Activated CD8-positive, alpha-beta memory T cell treated with anti-CD3 and anti-CD28 coated beads for 1 hour (primary cell): ENCODE measurements at places on chromosomes 1 and 21.
A peak's percentile ranks its signal among the peaks of the same experiment; 100 is the strongest.

DNA sequence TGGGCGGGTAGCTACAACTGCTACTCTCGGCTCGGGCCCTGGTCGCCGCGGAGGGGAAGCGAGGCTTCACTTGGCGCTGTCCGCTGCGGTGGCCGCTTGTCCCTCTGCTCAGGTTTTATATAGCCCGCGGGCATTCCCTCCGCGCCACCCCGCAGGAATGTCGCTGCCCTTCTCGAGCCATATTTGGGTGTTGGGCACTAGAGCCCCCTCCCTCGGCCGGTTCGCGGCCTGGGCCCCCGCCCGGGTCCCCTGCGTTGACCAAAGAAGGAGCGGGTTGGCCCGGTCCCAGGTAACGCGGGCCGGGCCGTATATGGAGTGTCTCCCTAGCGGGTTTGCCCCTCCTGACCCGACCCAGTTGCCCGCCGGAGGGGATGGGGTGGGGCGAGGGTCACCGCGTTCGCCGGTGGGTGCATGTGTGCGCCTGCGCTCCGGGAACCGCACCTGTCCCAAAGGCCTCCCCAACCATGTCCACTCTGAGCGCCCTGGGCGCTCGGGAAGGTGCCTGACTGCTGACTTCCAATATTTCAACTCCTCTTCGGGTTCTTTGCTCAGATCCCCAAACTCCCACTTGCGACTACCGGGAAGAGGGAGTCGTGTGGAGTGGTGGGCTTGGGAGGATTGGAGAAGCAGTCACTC, at the start of gene ACTA1:
Gene ACTA1 (minus strand): TSS at position 90 of the 636 bp plus-strand sequence. CDS start 979 bp downstream, outside the sequence.
- DNase-seq = no peak

DNA sequence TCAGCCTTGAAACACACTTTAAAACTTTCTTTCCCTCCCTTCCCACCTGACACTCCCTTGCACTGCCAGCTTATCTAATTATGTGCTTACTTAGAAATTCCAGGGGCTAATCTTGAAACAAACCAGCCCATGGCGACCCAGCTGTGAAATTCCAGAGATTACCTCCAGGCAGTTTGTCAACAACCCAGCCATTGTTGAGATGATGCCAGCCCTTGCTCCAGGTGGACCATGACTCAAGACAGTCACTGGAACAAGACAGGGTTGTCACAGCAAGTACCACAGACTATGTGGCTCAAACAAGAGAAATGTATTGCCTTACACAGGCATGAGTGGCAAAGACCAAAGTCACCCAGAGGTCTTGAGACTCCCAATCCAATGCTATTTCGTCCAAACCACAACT, 7.9 kb downstream of the FYB2 start:
- no peak for DNase-seq

GRCh38 chr1:223837206-223837605, 8.5 kb downstream of the TP53BP2 start:
- no peak for DNase-seq

GRCh38 chr1:95278173-95279006, 44.4 kb downstream of the RWDD3 start:
- no peak for DNase-seq

DNA sequence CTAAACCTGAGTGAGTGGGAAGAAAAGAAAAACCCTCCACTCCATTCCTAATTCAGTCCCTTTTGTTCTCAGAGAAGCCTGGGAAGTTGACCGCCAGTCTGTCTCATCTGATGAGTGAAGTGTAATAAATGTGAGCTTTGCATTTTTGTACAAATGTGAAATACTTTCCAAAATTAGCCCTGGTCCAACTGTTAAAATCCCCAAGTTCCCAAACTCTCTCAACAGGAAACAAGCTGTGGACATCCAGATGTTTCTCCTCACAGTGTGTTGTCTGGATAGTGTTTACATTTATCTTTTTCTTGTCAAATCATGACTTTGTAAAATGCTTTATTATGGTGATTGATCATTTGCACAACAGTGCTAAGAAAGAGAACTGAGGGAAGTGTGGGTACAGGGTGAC, 145.1 kb downstream of the TM2D1 start:
- DNase-seq = no peak

DNA sequence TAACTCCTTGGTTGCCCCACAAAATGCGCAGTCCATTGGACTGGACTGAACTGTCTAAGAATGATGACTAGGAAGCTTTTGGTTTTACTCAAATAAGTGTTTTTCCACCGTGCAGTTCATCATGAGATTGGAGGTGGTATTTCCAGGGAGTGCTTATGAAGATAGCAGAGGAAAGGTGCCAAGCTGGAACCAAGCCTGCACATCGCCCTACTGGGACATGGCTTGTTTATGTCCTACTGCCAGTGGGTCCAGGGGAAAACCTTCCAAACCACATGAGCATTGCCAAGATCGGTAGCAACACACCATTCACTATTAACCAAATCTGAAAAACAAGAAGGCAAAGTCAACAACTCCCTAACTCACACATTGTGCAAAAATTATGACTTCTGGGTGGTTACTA, 54.7 kb upstream of the DSCAM start:
- no peak for DNase-seq

DNA sequence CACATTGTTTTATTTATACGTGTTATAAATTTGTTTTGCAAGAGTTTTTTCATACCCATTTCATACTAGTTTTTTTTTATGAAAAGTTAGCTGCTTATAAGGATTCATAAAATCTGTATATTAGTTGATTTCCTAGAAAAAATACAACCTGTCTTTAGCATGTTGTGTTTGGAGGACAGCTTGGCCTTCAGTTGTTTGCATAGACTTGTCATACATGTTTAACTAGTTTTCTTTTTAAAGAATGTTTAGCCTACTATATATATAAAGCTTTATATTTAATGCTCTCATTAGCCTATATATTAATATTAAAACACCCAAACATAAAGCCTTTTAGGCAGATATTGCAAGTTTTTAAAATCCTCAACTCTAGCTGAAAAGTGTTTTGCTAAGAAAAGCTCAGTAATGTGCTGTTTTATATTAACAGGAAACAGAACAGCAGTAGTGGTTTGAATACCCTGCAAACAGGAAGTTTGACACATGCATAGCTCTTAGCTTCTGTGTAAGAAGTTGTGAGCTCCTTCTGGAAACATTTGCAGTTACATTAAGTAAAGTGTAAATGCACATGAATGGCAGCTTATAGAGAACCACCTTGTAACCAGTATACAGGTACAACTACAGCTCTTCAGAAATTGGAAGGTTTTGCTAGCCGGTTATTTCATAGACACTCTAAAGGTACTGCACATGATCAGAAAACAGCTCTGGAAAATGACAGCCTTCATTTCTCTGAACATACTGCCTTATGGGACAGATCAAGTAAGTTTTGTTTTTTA, at the start of gene PRKACB:
Gene PRKACB (plus strand): TSS at position 476 of the 770 bp plus-strand sequence. CDS start 91 bp downstream, at position 567.
- DNase-seq = no peak

DNA sequence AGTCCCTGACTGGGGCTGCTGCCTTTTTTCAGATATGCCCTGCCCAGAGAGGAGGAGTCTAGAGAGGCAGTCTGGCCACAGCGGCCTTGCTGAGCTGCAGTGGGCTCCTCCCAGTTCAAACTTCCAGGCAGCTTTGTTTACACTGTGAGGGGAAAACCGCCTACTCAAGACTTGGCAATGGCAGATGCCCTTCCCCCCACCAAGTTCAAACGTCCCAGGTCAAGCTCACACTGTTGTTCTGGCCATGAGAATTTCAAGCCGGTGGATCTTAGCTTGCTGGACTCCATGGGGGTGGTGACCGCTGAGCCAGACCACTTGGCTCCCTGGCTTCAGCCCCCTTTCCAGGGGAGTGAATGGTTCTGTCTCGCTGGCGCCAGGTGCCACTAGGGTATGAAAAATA, 18.3 kb upstream of the C1orf53 start:
- DNase-seq = no peak

GRCh38 chr1:115939455-115939854, 36.9 kb upstream of the SLC22A15 start:
- no peak for DNase-seq

DNA sequence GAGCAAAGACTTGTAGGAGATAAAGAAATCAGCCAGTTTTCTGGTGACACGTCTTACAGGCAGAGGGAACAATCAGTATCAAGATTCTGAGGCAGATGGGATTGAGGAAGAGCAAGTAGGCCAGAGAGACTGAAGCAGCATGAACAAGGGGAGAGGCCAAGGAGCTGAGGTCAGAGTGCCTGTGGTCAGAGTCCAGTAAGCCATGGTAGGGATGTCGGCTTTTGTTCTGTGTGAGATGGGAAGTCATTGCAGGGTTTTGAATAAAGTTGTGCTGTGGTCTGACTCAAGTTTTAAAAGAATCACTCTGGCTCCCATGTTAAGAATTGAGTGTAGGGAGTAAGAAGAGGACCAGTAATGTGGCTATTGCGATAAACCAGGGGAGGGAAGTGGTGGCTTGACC, 85.9 kb upstream of the IVNS1ABP start:
- no peak for DNase-seq

- no peak for DNase-seq
Measured at GRCh38 chr1:200483491-200484143, 73.8 kb upstream of the ZNF281 start.

- no peak for DNase-seq
Measured at GRCh38 chr1:17161137-17161740, 42.0 kb upstream of the PADI2 start.

DNA sequence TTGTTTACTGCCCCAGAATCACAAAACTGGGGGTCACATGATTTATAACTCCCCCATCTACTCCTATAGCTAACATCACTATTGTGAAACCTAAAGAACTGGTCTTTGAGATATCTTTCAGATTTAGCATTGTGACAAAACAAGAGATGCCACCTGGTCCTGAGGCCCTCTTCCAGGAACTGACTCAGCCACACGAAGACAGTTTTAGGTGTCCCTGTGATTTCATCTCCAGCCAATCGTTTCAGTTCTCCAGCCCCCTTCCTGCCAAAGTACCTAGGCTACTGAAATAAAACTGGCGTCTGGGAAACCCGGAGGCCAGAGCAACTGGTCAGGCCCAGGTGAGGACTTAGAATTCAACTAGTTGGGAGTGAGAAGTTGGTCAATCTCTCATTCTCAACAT, 36.6 kb downstream of the TBX19 start:
- no peak for DNase-seq

- DNase-seq = no peak
Measured at GRCh38 chr1:54199151-54199764, 572 bp downstream of the CYB5RL start.

GRCh38 chr1:217876896-217877295, 245.8 kb downstream of the SPATA17 start:
- no peak for DNase-seq

- DNase-seq = no peak
Measured at GRCh38 chr1:14713077-14713476, 114.6 kb downstream of the KAZN start.

GRCh38 chr1:5955479-5955977, 36.7 kb downstream of the NPHP4 start:
- DNase-seq = no peak

- DNase-seq = no peak
Measured at GRCh38 chr1:149848340-149849110, 50.8 kb upstream of the BOLA1 start.

DNA sequence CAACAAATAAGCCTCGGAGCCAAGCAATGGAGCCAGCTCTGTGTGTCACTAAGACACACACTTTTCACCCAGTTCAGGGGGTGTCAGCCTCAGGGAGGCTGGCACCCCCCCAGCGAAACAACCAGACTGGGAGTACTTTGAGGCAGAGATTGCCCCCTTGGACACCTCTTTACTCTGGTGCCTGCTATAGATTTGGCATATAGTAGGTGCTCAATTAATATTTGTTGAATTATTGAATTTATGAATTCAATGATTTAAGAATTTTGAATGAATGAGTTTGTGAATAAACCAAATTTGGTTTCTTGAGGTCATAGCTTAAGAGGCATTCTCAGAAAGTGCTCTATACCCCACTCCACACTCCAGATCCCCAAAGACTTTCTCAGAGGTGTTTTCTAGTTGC, 70.3 kb downstream of the OLIG1 start:
- no peak for DNase-seq

GRCh38 chr1:101595881-101596374, 359.1 kb downstream of the S1PR1 start:
- no peak for DNase-seq

- DNase-seq = no peak
Measured at GRCh38 chr1:93652323-93652949, 29.2 kb downstream of the BCAR3 start.

GRCh38 chr1:112508278-112509004, at the start of gene WNT2B:
Gene WNT2B (plus strand): TSS chr1:112508965. CDS start chr1:112509263, 298 bp downstream.
- DNase-seq = peak; percentile 13

DNA sequence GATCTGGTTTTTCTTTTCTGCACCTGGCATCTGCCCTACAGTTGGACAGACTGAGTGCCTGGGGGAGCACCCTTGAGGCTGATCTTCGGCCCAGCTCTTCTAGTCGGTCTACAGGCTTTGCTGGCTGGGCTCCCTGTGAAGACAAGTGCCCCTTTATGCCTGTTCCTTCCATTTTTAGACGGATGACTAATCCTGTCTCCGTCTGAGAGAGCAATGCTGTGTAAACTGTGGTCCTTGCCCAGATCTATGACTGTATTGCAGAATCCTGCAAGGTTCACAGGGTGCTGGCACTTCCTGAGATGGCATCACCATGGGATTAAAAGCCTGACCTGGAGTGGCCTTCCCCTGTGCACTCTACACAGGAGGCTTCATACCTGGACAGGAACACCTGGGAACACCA, 47.6 kb upstream of the SAMD13 start:
- no peak for DNase-seq

DNA sequence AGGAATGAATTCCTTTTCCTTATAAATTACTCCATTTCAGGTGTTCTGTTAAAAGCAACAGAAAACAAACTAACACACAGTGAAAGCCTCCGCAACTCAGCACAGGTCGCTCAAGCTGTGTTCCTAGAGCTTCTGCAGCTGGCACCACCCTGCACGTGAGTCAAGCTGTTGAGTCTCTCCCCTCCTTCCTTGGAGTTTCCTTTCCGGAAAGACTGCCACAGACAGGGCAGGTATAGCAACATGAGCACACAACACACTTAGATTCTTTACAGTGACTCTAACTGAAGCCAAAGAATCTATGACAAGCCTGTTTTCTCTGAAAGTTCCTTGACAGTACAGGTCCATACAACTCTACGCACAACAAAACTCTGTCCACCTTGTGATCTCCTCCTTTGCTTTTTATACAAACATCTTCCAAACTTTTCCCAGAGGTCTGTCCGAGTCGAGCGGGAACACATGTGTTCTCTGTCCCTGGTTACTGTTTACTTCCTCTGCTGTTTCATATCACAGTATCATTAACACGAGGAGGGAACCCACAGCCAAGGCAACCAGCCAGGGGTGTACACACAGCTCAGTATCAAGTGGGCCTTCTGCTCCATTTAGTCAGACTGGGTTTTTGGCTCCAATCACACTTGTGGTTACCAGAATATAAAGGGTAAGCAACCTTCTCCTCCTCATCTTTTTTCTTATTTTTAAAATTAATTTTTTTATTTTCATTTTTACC, 38.7 kb upstream of the DESI2 start:
- DNase-seq = no peak

GRCh38 chr1:54410359-54410758, 4.2 kb upstream of the SSBP3 start:
- DNase-seq = no peak
